Immature natural killer cell (primary cell): ENCODE measurements at places on chromosomes 16 and 17. TPM values are rescaled to one million over a fixed set of nuclear protein-coding genes. Genes with fewer than 3 reads are reported as not detected.

Gene EVI2A
- 45.0 TPM for polyA plus RNA-seq

Gene EFNB3
- polyA plus RNA-seq = not detected

GRCh38 chr16:2095315-2095853 lies 40.3 kb downstream of the PKD1 start:
- DNase-seq = no peak

GRCh38 chr16:4709481-4709880 lies 16.1 kb downstream of the NUDT16L1 start:
- no peak for DNase-seq

DNA sequence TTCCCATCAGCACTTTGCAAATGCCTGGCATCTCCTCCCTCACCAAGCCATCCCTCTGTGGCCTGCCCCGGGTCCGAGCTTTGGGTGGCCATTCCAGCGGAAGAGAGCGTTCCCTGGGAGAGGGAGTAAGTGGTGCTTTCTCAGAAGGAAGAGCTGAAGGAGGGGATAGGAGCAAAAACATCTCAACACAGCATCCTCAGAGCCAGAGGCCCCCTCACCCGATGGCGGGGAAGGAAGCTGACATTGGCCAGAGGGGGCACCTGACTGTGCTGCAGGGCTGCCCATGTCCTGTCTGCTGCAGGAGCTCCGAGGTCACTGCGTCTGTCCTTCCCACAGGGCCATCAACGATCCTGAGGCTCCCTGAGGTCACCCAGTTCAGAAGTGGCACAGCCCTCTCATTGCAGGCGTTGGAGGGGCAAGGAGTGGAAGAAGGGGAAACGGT lies 427 bp upstream of the TLCD3B start:
- DNase-seq = no peak

Gene OR3A3
- not detected for polyA plus RNA-seq

- no peak for DNase-seq
These were observed 117.9 kb downstream of the CPPED1 start for GRCh38 chr16:12685806-12686205.

Gene CDRT15
- not detected for polyA plus RNA-seq

DNA sequence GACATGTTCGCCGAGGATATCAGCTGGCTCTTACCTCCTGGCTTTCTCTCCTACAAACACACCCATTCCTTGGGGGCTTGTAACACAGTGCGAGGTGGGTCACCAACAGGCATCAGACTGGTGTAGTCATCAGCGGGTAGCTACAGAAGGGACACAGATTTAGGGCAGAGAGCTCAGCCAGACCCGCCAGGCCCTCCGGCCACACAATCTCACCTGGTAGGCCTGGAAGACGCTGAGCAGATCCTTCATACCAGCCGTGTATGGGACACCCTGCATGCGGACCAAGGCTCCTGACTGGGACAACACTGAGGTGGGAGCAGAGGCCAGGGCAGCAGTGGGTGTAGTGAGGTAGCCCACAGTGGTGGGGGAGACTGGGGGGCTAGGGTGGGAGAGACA lies 5.8 kb downstream of the ESRP2 start:
- no peak for DNase-seq

DNA sequence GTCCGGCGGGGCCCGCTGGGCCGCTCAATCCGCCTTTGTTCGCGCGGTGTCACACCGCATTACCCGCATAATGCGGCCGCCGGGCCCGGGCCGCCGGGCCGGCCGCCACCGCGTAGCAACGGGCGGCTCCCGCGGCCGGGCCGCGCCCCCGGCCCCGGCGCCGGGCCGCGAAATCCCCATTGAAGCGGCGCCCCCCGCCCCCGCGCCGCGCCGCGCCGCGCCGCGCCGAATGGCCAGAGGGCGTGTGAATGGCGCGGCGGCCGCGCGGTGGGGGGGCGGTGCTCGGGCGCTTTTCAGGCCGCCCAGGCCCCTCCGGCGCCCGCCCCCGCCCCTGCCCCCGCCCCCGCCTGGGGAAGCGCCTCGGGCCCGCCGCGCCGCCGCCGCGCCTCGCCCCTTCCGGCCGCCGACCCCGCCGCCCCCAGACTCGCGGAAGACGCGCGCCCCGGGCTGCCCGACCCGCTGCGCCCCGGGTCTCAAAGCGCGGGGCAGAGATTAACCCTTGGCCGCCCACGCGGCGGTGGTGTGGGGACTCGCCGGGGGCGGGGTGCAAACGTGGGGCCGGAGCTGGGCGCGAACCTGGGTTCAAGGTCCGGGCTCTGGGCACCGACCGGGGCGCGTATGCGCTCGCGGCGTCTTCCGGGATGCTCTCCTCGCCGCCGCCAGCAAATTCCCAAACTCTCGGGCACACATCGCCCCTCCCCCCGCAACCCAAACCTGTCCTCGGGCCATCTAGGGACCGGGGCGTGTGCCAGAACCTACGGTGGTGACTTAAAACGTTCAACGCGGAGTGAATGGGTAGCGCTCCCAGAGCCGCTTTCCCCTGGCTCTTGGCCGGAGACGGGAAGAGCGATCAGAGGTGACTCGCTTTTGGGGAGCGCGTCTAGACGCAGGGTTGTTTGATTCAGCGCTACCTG lies 46.7 kb downstream of the WNT3 start:
- DNase-seq = peak; percentile 42
